ENCODE measurements at places on chromosomes 12 and 14. TPM values are rescaled to one million over a fixed set of nuclear protein-coding genes. Genes with fewer than 3 reads are reported as not detected.
A peak's percentile ranks its signal among the peaks of the same experiment; 100 is the strongest.

DNA sequence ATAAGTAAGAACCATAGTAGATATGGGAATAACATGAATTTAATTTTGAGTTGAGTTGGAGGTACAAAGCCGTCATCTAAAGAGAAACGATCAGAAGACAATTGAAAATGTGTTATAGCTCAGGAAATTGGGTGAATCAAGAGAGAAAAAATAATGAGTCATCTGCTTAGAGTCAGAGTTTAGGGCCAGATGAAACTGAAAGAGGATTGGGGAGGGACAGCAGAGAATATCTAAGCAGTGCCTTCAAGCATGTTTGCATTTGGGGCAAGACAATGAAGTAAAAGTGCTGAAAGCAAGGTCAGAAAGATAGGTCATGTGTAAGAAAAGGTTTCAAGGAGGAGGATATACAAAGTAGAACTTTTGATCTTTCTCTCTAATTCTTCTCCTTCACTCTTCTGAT is 49.4 kb downstream of the SLC15A5 start:
- no peak for DNase-seq

GRCh38 chr12:69843608-69844007 is 18.6 kb downstream of the MYRFL start:
- DNase-seq: no peak

- DNase-seq: no peak
These were observed 6.7 kb downstream of the KRT81 start for GRCh38 chr12:52284562-52285171.

DNA sequence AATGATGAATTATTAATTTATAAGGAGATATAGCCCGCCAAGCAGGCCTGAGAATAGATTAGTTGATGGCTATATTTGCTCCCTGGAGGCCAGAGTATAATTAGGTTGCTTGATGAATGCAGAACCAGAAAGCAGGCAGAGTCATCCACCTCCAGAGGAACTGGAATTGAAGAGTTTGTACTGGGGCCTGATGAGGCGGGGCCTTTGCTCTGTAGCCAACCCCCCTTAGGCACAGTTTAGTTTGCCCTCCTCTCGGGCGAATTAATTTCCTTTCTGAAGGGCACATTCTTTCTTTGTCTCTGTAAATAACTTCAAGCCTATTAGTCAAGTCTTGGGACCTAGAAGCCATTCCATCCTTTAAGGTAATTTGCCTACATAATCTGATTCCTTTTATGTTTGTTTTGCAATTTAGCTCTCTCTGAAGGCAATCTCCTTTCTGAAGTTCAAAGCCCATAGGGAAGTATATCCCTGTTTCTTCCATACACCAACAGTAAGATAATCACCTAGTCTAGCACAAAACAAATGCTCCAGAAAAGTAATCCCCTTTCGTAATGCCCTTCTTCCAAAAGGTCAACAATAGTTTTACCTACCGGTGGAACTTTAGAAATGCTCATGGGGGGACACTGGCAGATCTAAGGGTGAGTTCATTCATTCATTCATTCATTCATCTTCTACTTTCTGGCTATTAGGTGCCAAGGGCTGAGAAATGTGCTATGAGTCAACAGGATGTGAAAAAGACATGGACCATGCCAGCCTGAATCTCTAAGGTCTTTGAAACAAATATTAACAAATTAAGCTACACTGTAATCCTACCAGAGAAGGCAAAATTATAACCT is 84.8 kb upstream of the NUDT4 start:
- DNase-seq: no peak

GRCh38 chr12:109983432-109984142 is 12.6 kb downstream of the GIT2 start:
- no peak for DNase-seq

DNA sequence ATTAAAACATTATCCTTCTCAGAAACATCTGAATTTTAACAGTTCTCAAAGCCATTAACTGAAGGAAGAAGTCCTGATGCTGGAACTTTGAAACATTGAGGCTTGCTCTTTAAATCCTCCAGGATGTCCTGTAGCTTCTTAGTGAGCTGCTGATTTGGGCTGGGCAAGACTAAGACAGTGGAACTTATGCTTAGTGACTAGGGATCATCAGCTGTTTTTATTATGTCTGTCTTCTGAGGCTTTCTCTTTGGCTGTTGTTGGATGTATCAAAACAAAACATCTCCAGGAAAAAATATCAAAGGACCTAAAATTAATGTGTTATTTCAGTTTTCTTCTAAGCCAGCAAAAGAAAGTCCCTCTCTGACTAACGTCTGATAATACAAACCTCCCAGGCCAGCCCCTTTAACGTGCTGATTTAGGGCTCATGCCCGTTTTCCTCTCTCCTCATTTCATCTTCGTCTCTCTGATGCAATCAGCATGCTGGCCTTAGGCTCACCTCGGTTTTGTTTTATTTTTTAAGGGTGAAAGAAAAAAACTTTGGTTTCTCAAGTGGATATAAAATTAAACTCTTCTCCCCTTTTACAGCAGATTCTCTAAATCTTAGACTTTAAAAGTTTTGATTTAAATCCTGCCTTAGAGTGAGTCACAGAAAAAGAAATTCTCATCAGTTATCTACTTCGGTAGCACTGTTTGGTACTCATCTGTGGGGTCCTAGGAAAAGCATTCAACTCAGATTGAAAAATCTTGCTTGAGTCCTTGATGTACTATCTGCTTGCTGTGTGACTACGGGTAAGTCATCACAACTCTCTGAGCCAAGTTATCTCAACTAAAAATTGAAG is 106.2 kb upstream of the CCDC91 start:
- DNase-seq: no peak

GRCh38 chr14:29937116-29937515 is 9.5 kb upstream of the PRKD1 start:
- DNase-seq: no peak

GRCh38 chr14:50594577-50595316 is 34.8 kb downstream of the ATL1 start:
- no peak for DNase-seq

DNA sequence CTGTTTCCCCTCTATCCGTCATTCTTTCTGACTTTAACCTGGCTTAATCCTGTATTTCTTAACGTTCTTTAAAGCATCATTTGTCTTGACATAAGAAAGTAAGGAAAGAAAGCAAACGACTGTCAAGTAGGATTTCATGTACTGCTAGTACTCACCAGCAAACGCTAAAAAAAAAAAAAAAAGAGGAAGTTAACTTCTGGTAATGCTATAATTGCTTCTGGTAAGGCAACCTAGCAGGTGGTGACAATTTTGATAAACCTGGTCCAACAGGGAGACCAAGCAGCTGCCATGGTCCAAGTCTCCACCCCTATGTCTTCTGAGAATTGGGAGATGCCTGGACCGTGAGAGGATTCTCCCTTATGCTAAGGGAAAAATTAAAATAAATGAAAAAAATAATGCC is 306.6 kb downstream of the DAD1 start:
- no peak for DNase-seq

DNA sequence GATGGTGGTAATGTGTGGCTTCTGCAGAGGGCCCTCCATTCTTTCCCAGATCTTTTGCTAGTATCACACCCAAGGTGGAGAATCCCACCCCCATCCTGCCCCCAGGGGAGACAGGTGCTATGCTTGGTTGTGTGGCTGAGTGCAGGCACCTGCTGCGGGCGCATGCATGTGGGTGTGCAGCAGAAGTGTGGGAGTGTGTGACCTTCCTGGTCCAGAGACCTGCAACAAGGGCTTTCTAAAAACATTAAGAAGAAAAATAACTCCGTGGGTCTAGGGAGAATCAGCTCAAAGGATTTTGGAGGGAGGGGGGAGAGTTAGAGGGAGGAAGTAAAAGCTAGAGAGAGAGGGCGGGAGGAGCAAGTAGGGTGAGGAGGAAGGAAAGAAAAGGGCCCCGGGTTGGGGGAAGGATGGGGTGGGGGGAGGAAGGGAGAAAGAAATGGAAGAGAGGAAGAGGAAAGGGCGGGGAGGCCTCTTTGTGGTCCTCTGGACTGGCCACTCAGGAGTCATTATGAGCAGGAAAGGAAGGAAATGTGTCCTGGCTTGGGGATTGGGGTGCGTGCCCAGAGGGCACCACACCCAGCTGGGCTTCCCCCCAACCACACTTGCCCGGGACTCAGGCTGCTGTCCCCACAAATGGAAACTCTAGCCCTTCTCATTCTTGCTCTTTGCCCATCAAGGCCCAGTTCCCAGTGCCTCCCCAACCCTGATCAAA is 3.1 kb upstream of the FIGNL2 start:
- DNase-seq: no peak

DNA sequence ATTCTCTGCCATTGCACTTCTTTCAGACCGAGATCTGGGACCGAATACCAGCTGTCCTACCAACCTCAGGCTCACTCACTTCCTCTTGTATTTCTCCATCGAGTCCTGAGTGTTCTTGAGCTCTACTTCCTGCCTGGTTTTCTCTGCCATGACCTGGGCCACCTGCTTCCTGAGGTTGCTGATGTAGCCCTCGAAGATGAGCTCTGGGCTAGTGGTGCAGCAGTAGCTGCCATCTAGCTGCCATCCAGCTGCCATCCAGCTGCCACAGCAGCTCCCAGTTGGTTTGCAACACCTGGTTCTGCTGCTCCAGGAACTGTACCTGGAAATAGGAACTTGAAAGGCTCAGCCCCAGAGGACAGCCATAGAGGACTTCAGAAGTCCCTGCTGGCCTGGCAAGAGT is 15.0 kb upstream of the KRT73 start:
- DNase-seq: peak; percentile 32

GRCh38 chr14:105532735-105533141 is 6.4 kb downstream of the TMEM121 start:
- no peak for DNase-seq

- no peak for DNase-seq
These were observed 87.8 kb downstream of the DAAM1 start for GRCh38 chr14:59276235-59276634.

- no peak for DNase-seq
These were observed 27.6 kb upstream of the KRT78 start for GRCh38 chr12:52876372-52876771.

DNA sequence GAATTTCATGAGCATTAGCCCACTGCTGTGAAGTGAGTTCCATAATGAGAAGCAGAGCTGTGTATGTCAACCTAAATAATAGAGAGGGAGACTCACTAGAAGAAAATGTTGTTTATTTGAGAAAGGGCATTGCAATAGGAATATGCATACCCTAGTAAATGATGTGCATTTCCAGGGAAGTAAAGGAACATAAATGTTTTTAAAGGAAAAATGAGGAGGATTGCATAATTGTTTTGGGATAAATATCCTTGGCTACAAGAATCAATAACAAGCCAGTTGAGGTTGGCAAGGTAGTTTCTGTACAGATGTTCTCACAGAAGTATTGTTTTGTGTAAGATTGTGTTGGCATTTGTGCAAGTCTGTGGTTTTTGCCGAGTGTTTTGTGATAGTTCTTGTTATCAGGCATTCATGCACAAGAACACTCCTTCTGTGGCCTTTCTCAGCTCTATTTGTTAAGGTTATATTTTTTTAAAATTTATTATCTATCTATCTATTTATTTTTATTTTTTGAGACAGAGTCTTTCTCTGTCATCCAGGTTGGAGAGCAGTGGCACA is 47.1 kb downstream of the EMP1 start:
- no peak for DNase-seq

DNA sequence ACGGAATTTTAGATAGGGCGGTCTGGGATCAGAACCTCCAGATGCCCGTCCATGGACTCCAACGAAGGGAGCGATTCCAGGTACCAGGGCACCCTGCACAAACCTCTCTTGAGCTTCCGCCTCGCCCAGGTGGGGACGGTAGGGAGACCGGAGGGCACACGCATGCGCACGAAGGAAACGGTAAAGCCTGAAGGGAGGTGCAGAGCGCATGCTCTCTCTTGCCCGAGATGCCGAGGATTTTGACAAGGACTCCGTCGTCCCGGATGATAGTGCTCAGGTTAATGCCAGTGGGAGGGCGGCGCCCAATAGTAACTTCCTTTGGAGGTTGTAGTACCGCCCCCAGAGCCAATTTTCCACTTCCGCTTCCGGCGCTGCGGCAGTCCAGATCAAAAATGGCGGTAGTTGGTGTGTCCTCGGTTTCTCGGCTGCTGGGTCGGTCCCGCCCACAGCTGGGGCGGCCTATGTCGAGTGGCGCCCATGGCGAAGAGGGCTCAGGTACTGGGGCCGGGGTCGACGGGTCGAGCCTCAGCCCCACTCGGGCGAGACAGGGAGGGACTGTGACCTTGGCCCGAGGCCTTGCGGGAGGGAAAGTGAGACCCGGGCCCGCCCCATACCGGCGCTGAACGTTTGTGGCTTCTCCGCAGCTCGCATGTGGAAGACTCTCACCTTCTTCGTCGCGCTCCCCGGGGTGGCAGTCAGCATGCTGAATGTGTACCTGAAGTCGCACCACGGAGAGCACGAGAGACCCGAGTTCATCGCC is at the start of gene COX6A1:
TSS of gene COX6A1 (plus strand) at position 379 of the 760 bp plus-strand sequence. CDS start at position 393, 14 bp downstream.
- peak; percentile 91 for DNase-seq

- DNase-seq: no peak
These were observed 281.6 kb upstream of the NPAS3 start for GRCh38 chr14:32657081-32657480.

- DNase-seq: peak; percentile 12
These were observed 7.0 kb downstream of the NIN start for GRCh38 chr14:50823762-50824636.

GRCh38 chr12:120998435-120998834 is 17.9 kb downstream of the C12orf43 start:
- DNase-seq: no peak

DNA sequence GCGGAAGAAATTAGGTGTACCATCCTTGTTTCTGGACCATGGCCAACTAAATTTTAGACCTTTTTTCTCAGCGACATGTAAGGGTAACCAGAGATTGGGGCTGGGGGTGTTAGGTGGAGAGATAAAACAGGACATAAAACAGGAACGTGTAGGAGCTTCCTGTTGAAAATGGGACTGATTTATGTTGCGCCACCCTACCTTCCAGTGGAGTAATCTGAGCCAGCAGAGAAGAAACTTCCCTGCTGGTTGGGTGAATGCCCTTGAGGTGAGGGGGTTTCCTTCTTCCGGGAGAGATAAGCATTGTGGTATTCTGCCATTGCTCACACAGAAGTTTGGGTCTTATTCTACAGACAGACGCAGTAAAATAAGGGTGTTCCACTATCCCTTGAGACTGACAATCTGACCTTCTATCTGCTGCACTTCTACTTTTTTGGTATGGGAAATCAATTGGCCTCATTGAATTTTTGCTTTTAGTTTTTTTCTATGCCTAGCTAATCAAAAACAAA is 417.6 kb downstream of the PCNX1 start:
- DNase-seq: peak; percentile 28

DNA sequence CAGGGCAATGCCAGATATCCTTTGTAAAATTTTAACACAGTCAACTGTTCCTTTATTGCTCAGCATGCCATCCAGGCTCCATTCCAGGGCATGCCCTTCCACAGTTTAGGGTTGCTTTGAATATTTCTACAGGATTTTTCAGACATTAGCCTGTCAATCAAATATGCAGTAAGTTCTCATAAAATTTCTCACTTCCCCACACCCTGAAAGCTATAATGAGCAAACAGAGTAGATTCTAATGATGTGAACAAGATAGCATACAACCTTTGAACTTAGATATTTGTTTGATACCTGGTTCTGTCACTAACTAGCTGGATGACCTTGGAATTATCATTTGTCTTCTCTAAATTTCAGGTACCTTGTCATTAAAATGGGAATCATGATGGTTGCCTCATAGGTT is 251.2 kb downstream of the SYT1 start:
- no peak for DNase-seq

The KLHL33 gene
- not detected for polyA plus RNA-seq

The CAPZA3 gene
- polyA plus RNA-seq: not detected

The SYNE3 gene
- polyA plus RNA-seq: not detected

The FOXA1 gene
- not detected for polyA plus RNA-seq

The SLCO1B1 gene
- not detected for polyA plus RNA-seq

The RNASE7 gene
- polyA plus RNA-seq: not detected

The TPPP2 gene
- not detected for polyA plus RNA-seq

The TEX22 gene
- 1.0 TPM for polyA plus RNA-seq

The TAS2R13 gene
- not detected for polyA plus RNA-seq

The INF2 gene
- polyA plus RNA-seq: 2.5 TPM

The E2F7 gene
- 0.04 TPM for polyA plus RNA-seq

The CD4 gene
- polyA plus RNA-seq: 2.0 TPM

The AKAP3 gene
- 0.11 TPM for polyA plus RNA-seq
